ENCODE measurements at places on chromosomes 6 and 20. TPM values are rescaled to one million over a fixed set of nuclear protein-coding genes. Genes with fewer than 3 reads are reported as not detected.
A peak's percentile ranks its signal among the peaks of the same experiment; 100 is the strongest.

GRCh38 chr6:156193381-156193780, 583.8 kb upstream of the ARID1B start:
- H3K27me3 ChIP-seq: no peaks in the 10 kb centered on the region
- H3K4me3 ChIP-seq: no peak overlapping the region
- H3K36me3 ChIP-seq: no peaks in the 10 kb centered on the region

DNA sequence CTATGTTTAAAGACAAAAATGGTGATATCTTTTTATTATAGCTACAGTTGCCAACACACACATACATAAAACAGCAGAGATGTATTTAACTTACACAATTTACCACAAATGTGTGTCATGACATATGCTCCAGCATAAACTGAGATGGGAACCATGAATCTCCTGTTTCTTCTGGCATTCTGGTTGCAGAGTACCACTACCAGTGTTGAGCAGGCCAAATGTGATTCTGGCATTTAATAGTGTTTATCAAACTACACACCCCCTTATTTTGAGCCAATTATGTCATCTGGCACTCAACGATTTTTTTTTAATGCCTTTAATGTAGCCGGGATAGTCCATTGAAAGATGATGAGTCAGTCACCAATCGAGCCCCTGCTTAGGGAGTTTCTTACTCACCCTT, 59.0 kb upstream of the TPD52L1 start:
- no peaks in the 10 kb centered on the region for H3K27me3 ChIP-seq
- no peaks in the 10 kb centered on the region for H3K36me3 ChIP-seq
- no peak for DNase-seq
- H3K4me1 ChIP-seq: peaks cover 4% of the 10 kb centered on the region
- H3K4me3 ChIP-seq: no peak overlapping the region
- H3K27ac ChIP-seq: no peak overlapping the region

- peak overlapping the region; percentile 33 for H3K4me3 ChIP-seq
- no peak overlapping the region for H3K27ac ChIP-seq
- no peaks in the 10 kb centered on the region for H3K27me3 ChIP-seq
- H3K36me3 ChIP-seq: no peaks in the 10 kb centered on the region
- DNase-seq: no peak
Measured at GRCh38 chr6:80335121-80335531, 228.7 kb downstream of the BCKDHB start.

MDFI gene
- 0.71 TPM for total RNA-seq

GRCh38 chr20:33415948-33416347, 14.6 kb upstream of the CDK5RAP1 start:
- H3K27ac ChIP-seq: no peak overlapping the region
- H3K4me3 ChIP-seq: no peak overlapping the region

GRCh38 chr6:42028234-42029061, 21.9 kb upstream of the TAF8 start:
- no peak for DNase-seq
- peaks cover 4% of the 10 kb centered on the region for H3K36me3 ChIP-seq
- H3K4me3 ChIP-seq: peak overlapping the region; percentile 3
- peak overlapping the region; percentile 19 for H3K27ac ChIP-seq
- peaks cover 51% of the 10 kb centered on the region for H3K4me1 ChIP-seq

DNA sequence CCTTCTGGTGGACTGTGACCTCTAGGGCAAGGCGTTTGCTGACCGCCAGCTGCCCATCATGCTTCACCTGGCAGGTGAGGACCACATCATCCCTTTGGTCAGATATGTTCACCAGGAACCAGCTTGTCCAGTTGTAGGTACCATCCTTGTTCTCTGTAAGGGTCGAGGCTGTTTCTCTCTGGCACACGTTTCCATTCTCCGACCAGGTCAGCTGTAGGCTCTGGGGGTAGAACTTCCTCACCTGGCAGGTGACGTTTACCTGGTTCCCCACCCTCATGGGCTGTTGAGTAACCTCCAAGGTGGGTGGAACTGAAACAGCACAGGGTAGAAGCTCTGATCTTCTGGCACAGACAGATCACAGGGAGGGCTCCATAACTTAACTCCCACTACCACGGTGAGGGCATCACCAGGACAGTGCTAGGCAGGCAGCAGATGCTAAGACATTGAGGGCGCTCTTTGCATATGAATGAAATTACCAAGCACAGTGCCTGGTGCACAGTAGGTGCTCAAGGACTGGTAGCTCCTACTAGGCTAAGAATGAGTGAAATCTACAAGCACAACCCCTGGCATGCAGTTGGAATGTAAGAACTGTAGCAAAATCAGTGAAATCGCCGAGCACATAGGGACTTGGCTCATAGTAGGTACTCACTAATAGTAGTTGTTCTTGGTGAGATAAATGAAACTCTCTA, 15.6 kb upstream of the SIRPB1 start:
- no peaks in the 10 kb centered on the region for H3K36me3 ChIP-seq
- no peak overlapping the region for H3K27ac ChIP-seq

All from heart right ventricle (tissue), 16 donors.